ENCODE measurements at places on chromosomes 2 and 18. TPM values are rescaled to one million over a fixed set of nuclear protein-coding genes. Genes with fewer than 3 reads are reported as not detected.

GRCh38 chr2:107801498-107801897 is 25.2 kb upstream of the RGPD4 start:
- no peak for DNase-seq

GRCh38 chr2:136242100-136242499 is 124.2 kb upstream of the CXCR4 start:
- no peak for DNase-seq

RAD51AP2 gene
- total RNA-seq: not detected

PNKD gene
- 65.3 TPM for total RNA-seq

- no peak for DNase-seq
Observed at GRCh38 chr18:74870950-74871349, 273.3 kb downstream of the ZNF407 start.

B4GALT6 gene
- 5.2 TPM for total RNA-seq

DNA sequence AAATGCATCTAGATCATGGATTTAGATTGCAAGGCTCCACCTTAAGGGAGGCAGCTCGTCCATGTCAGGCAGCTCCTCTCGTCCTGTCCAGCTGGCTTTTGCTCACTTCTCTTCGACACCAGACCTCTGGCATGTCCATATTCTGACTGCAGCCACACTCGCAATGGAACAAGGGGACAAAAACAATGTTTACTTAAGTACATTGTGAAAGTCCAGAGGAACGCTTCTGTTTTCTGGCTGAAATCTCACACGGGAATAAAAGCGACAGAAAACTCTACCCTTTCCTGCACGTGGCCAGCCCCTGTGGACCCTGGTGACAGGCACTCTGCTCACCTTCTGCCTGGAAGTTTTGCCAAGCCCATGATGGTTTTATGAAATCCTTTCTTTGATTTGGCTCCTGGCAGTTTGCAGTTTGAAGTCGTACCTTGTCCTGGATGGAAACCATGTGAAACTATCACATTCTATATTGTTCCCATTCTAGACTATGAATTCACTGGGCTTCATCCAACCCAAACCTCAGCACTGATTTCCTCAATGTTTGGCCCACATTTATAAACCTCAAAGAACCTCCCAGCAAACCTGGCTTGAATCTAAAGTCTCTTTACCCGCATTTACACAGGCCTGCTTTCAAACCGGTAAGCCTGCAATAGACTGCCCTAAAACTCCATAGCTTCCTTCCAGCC is 134.3 kb upstream of the PIEZO2 start:
- DNase-seq: no peak

BCL11A gene
- total RNA-seq: 79.0 TPM

DNAJC5G gene
- total RNA-seq: not detected

- DNase-seq: no peak
Observed at GRCh38 chr2:4914036-4914435, 778.1 kb upstream of the SOX11 start.

FBXO15 gene
- total RNA-seq: not detected

SLC14A1 gene
- total RNA-seq: 1.7 TPM

MOCOS gene
- total RNA-seq: 27.9 TPM

- no peak for DNase-seq
Observed at GRCh38 chr2:134532537-134532936, 186.3 kb downstream of the TMEM163 start.

- DNase-seq: no peak
Observed at GRCh38 chr2:189854187-189854586, 69.9 kb downstream of the PMS1 start.

DPP4 gene
- total RNA-seq: 447 TPM

DNA sequence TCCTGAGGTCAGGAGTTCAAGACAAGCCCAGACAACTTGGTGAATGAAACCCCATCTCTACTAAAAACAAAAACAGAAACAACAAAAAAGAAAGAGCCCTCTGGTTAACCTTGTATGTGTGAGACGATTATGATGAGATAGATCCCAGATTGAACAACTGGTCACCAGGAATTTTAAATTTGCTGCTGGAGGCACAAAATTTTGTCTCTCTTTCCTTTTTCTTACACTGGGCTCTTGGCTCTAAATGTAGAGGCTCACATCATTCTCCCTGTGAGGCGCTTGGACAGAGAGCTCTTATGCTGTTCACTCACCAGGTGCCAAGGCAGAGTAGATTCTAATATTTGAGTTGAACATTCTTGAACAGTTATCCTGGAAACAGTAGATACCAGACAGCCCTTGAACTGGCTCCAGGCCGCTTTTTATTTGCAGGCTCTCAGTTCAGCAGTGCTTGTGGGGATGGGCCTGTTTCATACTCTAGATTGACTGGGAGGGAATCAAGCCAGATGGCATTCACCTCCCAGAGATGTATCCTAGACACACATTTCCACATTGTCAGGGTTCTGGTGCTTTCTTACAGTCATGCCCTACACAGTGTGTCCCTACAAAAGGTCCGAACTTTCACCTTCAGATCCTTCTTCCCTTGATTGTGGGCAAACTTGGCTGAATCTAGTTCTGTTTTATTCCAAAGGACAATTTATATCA is 1159.6 kb downstream of the RPIA start:
- DNase-seq: no peak

Data from Peyer's patch (tissue), 4 donors.